GM06990 (cell line): ENCODE measurements at places on chromosomes 1 and 21.

GRCh38 chr1:85343612-85344255 is 67.3 kb upstream of the BCL10 start:
- DNase-seq, result no peak

DNA sequence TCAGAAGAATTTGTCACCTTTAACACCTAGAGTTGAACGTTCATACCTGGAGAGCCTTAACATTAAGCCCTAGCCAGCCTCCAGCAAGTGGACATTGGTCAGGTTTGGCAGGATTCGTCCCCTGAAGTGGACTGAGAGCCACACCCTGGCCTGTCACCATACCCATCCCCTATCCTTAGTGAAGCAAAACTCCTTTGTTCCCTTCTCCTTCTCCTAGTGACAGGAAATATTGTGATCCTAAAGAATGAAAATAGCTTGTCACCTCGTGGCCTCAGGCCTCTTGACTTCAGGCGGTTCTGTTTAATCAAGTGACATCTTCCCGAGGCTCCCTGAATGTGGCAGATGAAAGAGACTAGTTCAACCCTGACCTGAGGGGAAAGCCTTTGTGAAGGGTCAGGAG is 52.3 kb downstream of the UBE4B start:
- DNase-seq, result no peak

GRCh38 chr1:111249960-111250359 is 22.4 kb downstream of the CHI3L2 start:
- DNase-seq, result no peak

DNA sequence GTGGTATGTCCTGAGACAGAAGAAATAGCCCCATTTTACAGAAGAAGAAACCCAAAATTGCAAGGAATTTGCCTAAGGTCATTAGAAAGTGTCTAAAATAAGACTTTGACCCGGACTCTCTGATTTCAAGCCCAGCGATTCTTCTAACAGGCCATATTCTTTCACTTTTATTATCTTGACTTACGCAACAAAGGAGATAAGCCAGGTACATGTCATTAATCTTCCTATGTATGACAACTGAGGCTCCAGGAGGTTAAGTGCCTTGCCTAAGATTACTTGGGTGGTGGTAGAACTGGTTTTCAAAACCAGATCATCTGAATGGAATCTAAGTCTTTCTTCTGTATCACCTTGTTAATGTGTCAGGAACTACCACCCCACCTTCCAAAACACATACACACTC is 124.3 kb downstream of the PBX1 start:
- DNase-seq, result no peak

- peak; percentile 49 for DNase-seq
Observed at GRCh38 chr1:75980972-75981897, 49.0 kb upstream of the ASB17 start.

DNA sequence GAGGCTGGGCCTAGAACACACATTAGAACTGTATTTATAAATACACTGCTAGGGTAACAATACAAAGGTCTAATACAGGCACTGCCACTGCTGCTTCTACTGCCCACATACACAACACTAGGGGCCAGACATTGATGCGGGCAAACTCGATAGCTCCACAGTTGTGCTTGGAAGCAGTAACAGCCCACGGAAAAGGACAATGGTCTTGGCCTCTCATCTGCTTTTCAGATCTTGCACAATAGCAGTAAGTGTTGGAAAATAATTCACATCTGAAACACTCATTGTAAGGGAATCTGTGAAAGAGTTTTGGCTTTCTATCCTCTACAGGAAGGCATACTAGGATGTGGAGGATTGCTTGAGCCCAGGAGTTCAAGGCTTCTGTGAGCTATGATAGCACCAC is 6.9 kb upstream of the SPOCD1 start:
- DNase-seq, result no peak

GRCh38 chr1:157948312-157949073 is 45.0 kb upstream of the KIRREL1 start:
- DNase-seq, result no peak

DNA sequence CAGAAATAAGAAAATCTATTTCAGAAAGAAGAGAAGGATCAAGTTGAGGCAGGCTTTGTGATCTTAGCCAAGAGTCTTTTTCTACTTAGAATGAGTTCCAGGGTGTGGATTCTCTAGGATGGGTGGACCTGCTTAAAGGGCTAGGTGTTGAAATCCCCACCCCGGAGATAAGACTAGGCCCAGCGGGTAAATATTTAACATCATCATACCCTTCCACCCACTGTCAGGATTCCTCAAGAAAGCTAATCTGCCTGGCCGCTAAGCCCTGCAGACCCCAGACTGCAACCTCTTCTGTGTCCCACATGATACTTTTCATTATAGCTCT is 5.8 kb downstream of the IGSF9 start:
- DNase-seq, result no peak

GRCh38 chr1:234512451-234512861 is 33.5 kb upstream of the TARBP1 start:
- DNase-seq, result no peak

DNA sequence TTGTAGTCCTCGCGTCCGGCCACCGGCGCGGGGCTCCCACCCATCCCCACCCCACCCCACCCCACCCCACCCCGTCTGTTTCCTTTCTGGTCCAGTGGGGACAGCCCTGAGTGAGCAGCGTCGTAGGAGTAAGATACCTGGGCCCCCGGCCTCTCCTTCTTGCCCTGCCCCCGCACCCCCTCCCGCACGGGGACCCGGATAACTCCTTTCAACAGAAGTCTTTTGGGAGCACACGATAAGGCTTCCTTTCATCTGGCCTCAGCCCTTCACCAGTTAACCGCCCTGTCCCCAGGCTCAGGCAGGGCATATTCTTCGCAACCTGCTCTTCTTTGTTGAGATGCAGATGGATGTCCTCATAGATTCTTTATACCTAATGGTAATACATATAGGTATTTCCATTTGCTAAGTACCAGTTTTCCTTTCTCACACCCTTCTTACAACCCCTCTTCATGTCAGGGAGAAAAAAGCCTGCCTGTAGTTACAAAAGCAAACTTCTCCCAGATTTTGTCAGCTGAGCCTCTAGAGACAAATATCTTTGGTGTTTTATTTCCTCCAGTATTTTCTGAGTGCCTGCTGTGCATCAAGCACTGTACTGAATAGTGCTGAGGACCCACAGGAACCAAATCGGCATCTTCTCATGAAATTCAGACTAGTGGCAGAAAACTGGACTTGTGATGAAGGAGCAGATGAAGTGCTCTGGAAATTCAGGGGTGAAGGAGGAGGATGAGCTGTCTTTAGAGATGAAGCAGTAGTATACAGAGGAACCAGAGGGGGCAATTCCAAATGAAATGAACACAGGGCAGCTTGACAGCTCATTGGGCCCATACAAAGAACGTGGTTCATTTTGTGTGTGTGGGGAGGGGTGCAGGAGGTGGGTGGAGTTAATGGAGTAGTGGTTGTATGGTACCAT is 33.6 kb downstream of the SLC2A1 start:
- no peak for DNase-seq

- DNase-seq, result peak; percentile 20
Observed at GRCh38 chr1:240794046-240794843, 182.3 kb upstream of the GREM2 start.

DNA sequence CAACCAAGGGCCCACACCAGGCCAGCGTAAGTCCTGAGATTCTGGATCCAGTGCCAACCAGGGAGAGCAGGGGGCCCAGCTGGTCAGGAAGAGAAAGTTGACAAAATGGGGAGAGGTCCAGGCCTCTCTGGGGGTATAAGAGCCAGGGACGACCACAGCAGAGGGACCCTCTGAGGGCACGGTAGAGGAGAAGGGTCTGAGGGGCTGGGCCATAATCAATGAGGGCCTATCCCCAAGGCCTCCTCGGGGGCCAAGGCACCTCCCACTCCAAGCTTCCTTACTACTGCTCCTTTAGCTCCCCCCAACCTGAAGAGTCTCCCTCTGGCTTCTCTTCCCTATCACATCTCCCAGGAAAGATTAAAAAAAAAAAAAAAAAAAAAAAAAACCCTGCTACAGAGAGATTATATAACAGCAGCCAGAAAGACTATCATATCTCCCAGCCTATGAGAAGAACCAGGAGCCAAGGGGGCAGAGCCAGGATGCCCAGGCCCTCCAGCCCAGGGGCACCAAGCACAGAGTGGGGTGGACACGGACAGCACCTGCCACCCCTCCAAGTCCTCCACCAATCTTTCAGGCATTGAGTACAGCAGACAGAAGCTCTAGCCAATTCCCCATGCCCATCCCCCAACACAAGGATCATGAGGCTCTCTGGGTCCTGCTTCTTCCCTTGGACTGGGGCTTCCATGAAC is 2.7 kb downstream of the MEF2D start:
- DNase-seq, result no peak
